ENCODE measurements at places on chromosomes 13 and 19.

DNA sequence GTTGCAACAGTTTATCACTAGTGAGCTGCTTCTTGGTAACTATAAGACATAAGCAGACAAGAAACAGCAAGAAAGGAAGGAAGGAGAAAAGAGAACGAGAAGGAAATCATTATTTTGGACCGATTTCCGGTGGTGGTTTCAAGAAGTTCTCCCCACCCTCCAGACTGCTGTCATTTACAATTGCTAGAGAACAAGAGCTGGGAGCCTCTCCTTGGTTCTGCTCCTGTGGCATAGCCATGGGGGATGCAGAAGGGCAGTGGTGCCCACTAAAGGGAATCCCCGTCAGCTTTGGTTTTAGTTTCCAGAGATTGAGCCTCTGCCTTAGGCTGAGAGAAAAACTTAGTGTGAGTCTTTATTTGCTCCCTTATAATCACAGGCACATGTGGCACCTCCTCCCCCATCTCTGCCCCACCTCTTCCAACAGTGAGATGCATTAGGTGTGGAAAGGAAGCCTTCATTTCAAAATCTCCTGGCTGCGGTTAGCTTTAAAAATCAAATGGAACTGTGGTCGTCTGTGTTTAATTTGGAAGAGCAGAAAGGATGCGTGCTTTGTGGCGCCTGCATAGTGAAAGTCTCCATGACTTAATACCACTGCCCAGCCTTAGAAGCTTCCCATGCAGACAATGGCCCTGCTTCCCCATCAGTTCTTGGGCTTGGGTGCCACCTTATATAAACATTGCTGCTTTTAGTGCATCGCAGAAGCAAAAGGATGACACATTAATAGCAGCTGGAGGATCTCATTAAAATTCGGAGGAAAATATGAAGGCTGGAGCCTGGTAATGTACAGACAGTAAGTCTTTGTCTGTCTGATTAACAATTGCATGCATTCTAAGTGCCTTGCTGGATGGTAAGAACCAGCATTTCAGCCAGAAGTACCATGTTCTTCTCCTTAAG is 25.0 kb downstream of the LRCH1 start:
- no peak for DNase-seq

DNA sequence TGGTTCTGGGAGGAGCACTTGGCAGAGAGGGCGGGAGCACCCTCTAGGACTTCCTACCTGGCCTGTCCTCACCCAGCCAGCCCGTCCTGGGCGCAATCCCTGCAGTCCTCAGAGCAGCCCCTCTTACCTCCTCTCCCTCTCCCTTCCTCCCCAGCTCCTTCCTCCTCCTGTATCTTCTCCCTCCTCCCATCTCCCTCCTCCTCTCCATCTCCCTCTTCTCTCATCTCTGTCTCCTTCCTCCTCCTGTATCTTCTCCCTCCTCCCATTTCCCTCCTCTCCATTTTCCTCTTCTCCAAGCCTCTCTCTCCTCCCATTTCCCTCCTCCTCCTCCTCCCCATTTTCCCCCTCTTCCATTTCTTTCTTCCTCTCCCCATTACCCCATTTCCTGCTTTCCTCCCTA is 89.8 kb downstream of the RYR1 start:
- no peak for DNase-seq

GRCh38 chr13:109995578-109995977 is 209.2 kb upstream of the IRS2 start:
- no peak for DNase-seq

DNA sequence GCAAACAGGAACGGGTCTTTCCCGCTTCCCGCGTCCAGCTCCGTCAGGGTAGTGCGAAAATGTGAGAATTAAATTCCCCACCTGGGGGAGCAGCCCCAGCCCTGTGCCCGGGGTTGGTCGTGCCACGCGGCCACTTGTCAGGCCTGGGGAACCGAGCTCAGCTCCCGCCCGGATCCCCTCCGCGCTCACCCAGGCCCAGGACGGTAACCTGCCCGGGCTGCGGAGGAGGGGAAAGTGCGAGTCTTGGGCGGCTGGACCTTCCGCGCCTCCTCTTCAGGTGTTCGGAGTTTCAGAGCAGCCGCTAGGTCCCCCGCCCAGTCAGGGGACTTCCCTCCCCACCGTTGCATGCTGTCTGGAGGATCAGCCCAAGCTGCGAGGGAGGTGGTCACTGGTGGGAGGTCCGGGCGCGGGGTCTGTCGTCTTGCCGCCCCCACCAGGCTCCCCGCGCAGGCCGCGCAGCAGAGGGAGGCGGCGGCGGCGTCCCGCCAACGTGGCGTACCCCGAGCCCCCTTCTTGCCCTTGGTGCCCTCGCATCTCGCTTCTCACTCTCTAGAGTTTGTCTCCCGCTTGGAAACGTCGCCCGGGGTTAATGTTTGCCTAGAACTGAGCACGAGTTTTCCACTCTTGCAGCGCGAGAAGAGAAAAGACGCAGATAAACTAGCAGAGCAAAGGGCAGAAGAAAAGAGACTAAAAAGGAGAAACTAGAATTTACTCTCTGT is 8.1 kb downstream of the URAD start:
- DNase-seq, result no peak

DNA sequence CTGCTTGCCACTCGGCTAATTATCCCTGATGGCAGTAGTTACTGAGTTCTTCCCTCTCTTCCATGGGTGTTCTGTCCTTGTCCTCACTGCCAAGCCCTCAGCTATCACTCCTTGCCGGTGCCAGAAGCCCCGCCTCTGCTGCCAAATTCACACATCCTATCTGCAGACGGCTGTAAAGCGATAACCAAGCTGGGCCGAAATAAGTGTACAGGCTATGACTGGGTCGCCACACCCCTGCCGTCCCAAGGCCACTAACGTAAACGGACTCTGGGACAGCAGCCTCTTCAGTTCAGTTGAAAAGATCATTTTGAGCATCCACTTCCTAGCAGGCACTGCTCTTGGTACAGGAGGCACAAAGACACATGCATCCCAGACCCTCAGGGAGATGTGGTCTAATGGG is 13.3 kb downstream of the SLC7A1 start:
- no peak for DNase-seq

- no peak for DNase-seq
Observed at GRCh38 chr19:2063824-2064223, 12.8 kb upstream of the MKNK2 start.

DNA sequence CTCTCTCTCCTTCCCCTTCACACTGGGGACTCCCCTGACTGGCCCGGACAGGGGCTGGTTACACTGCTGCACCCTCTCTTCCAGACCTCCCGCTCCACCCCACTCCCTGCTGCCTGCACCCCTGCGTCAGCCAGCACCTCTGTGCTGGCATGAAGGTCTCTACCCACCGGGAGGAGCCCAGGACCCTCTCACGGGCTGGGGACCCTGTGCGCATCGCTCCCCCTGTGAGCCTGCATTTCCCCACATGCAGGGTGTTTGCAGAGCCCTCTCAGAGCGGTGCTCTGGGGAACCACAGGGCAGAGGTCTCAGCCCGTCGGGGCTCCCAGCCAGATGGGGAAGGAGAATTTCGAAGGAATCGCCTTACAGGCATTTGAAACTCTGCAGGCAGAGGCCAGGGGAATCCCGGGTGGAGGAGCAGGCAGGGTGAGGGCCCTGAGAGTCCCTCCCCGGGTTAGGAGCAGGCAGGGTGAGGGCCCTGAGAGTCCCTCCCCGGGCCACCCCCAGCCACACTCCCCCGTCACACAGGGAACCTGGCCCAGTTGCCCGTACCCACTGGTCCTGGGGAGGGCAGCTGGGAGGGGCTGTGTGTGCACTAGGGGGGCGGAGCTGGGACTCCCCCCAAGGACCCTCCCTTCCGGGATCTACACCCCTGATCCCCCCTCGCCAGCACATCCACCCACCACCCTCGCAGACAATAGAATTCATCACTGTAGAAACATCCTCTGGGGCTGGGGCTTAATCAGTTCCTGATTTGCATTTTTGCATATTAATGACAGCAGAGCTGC is 16.3 kb upstream of the TCF3 start:
- DNase-seq, result no peak

GRCh38 chr19:741506-742131 is 9.3 kb upstream of the MISP start:
- DNase-seq, result no peak

GRCh38 chr13:80009760-80010159 is 331.2 kb downstream of the SPRY2 start:
- no peak for DNase-seq

DNA sequence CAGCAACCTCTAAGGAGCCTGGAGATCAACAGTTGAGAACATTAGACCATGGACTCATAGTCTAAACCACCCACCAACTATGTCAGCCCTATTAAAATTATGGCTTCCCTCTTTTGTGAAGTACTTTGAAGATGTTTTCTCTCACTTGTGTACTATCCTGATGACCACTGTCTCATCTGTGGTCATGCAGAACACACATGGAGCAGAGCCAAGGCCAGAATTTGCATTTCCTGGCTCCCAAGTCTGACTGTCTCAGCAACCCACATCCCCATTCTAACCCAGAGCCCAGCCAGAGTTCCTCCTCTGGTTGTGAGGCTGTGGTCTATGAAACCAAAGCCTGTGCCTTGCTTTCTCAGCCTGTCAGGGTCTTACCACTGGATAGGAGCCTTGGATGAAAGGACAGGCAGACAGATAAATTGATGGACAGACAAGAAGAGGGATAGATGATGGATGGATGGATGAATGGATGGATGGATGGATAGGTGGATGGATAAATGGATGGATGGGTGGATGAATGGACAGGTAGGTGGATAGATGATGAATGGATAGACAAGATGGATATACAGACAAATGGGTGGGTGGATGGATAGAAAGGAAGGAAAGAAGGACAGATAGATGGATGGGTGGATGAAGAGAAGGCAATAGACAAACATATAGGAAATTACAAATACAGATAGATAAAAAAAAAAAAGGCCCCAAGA is 35.4 kb downstream of the ZNF557 start:
- no peak for DNase-seq

DNA sequence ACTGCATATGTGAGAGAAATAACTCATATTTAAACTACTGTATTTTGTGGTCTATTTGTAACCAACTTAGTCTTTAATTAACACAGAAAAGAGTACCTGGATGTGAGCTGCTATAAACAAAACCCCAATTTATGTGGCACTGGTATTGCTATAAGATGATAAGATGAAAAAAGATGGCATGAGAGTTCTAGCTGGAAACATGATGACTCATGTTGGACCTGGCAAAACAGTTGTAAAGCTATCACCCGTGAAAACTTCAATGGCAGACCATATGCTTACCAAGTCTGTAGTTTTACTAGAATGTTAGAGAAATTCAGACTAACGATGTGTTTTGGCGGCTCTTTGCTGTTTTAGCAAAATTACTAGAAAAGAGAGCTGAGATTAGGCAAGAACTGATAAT is 69.6 kb upstream of the PCDH9 start:
- no peak for DNase-seq

GRCh38 chr19:38224014-38224862 is at the start of gene DPF1:
Gene DPF1 (minus strand): TSS chr19:38224222. CDS start chr19:38224142, 80 bp downstream.
- no peak for DNase-seq

GRCh38 chr19:12111943-12112637 is 28.1 kb downstream of the ZNF20 start:
- DNase-seq, result no peak

DNA sequence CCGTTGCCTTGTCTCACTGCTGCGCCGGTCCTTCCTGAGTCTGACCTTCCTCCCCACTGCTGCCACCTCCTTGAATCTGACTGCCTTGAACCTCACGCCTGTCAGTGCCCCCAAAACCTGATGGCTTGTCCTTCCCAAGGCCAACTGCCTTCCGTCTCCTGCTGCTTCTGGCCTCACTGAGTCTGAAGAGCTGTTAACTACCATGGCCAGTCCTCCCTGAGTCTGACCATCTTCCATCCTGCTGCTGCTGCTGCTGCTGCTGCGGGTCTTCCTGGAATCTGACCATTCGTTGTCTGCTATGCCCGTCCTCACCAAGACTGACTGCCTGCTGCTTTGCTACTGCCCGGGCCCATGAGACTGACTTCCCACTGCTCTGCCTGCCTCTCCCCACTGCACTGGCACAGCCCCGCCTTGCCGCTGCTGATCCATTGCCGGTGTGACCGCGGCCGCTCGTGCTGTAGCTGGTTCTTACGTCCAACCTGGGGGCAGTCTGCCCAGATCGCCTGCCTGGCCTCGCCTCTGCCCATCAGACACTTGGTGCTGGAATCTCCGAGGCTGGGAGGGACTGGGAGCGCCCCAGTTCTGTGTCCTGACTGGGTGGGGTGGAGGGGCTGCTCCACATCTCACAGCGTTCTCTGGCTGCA is 2.9 kb upstream of the RCN3 start:
- DNase-seq, result no peak

Data from stimulated activated CD8-positive, alpha-beta memory T cell treated with anti-CD3 and anti-CD28 coated beads, Interleukin-12 subunit alpha, Interleukin-12 subunit beta, amount 100 ng/mL, for 1 hour (primary cell).